ENCODE measurements at places on chromosomes 3 and 15.

DNA sequence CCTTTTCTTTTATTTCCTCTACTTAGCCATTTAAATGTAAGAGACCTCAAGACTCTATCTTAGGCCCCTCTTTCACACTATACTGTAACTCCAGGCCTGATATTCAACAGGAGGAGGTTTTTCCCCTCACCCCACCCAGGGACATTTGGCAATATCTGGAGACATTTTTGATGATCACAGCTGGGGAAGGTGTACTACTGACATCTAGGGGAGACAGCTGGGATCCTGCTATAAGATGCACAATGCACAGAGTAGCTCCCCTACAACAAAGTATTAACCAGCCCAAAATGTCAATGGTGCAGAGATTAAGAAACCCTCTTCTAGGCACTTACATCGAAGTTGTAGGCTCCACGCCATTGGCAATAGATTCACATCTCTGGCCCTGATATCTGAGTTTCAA is 517.5 kb upstream of the UBE2E2 start:
- DNase-seq, result no peak

GRCh38 chr15:55782901-55783300 is 39.9 kb upstream of the PRTG start:
- DNase-seq, result no peak

DNA sequence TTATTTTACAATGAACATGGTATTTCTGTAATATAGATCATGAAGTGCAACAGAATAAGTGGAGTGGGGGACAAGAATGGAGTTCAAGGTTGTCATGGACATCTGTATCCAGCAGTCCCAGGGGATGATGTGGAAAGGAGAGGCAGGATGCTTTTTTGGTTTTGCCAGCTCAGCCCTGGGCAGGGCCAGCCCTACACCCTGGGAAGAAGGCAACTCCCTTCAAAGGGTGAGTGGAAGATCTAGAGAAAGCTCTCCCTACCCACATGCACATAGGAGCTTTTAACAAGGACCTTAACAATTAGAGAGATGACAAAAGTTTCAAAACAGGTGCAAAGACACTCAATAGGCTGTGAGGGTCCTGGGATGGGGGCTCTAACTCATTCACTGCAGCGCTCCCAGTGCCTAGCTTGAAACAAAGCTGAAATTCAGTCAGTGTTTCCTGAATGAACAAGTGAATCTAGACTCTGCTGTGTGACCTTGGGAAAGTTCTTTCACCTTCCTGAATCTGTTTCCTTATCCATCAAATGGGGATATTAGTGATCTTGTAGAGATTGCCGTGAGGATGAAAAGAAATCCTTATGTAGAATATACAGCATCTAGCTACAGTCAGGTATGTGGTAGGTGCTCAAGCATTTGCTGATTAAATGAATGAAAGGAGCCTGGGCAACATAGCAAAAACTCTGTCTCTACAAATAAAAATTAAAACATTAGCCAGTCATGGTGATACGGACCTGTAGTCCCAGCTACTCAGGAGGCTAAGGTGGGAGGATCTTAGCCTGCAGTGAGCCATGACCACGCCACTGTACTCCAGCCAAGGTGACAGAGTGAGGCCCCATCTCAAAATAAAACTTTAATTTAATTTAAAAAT is 14.3 kb downstream of the BHLHE40 start:
- DNase-seq, result no peak

GRCh38 chr3:52315977-52316764 is at the start of gene DNAH1:
DNAH1 (plus strand) TSS chr3:52316319; CDS start chr3:52322443, 6,124 bp downstream.
- no peak for DNase-seq

GRCh38 chr3:196641333-196642054 is 2.0 kb downstream of the NRROS start:
- no peak for DNase-seq

GRCh38 chr3:18917923-18918322 is 230.4 kb upstream of the KCNH8 start:
- DNase-seq, result no peak

GRCh38 chr3:189630767-189631372 is 319 bp upstream of the TP63 start:
- DNase-seq, result no peak

DNA sequence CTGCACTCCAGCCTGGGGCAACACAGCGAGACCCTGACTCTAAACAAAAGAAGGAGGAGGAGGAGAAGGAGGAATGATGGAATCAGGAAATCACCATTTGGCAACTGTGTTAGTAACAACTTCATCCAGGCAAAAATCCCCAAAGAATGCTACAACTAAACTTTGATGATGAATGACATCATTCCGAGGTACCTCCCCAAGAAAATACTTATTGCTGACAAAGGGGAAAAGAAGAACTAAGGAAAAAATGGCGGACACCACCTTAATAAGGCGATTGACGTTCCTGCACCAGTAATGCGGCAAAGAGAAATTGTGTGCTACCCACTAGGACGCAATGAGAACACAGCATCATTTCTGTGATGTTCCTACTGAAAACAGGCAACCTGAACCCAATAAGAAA is 78.2 kb upstream of the SLC6A11 start:
- no peak for DNase-seq

- no peak for DNase-seq
Observed at GRCh38 chr3:101243285-101244211, 76.8 kb downstream of the IMPG2 start.

GRCh38 chr15:84689858-84690257 is 26.1 kb downstream of the SEC11A start:
- DNase-seq, result no peak

DNA sequence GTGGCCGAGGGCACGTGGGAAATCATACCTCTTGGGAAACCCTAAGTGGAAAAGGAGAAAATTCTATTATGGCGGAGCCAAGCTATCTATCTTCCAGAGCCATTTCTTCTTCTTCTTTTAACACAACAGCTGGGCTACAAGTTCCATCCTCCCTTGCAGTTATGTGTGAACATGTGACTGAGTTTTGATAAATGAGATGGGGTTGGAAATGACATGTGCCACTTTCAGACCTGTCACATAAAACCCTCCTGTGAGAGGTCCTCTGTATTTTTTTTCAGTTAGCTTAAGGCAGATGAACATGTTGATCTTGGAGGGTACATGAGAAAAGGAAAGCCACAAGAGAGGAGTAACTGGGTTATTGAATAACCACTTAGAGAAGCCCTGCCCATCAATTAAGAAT is 47.9 kb downstream of the AGBL1 start:
- DNase-seq, result no peak
